MG63 (cell line): ENCODE measurements at places on chromosomes 7 and 10.

DNA sequence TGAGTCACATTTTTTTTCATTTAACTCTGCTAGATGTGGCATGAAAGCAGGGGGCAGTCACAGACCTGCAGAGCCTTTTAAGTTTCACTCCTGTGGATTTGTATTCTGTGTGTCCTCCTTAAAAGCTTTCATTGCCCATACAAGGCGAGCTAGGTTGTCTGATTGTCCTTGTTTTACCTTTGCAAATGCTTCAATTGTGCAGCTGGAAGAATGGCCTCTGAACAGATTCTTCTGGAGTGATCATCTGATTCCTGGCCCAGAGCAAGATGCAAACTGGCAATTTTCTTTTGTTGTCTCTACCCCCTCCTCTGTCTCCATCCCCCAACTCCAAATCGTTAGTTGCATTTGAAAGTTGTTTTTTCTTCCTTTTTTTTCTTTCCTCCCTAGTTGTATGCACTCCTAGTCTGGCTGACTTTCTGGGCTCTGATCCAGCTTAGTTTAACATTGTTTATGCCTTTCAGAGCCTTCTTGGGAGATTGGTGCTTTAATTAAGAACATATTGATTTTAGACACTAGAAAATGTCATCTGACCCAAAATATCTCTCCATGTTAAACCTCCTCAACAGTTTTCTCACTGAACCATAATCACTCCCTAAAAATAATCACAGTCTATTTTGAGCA, 150.2 kb downstream of the REEP3 start:
- DNase-seq, result no peak

DNA sequence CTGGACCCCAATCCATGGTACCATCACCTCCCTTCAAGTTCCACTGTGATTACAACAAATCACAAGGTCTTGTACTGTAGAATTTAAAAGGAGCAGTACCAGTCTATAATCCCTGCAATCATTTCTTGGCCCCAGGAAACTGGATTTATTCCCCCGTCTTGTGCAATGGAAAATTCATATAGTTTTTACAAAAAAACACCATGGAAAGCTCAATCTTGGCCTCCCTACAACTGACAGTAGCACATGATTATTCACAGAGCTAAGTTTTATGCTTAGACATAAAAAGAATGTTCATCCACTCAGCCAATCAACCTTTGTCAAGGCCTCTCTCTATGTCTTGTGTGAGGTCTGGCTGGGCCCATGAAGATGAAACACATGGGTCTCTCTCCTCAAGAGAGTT, 10.2 kb downstream of the DGKI start:
- no peak for DNase-seq

- DNase-seq, result no peak
These were observed 35.3 kb upstream of the IFRD1 start for GRCh38 chr7:112414855-112415490.

DNA sequence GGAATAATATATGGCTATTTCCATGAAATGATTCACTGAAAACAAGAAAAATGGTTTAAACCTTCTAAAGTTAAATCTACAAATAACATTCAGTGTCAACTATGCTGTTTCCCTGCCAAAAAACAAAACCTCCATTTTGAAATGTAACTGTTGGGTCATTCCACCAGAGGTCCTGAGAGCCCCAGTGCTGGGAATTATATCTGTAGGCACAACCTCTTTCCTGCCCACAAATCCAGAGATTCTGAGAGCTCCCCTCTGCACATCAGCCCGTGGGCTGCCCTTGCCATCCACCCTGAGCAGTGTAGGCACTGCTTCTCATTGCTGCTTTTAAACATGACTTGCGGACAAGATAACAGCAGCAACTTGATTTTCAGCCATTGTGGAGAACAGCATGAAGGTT, 198.6 kb downstream of the TMEM178B start:
- no peak for DNase-seq

DNA sequence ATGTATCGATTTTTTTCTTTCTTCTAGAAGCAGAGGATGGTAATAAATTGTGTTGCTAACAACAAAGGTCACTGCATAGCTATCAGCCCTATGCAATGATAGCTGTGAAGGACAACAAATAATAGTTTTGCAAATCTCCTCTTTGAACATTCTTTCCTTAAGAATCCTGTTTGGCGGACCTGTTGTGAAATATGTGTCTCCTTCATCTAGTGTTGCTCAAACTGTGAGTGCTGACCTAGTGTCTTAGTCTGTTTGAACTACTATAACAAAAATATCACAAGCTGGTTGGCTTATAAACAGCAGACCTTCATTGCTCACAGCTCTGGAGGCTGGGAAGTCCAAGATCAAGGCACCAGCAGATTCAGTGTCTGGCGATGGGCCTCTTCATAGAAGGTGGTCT, 53.7 kb downstream of the CAV1 start:
- DNase-seq, result no peak

- no peak for DNase-seq
These were observed 9.4 kb upstream of the CALML5 start for GRCh38 chr10:5508786-5509185.

- DNase-seq, result no peak
These were observed 48.1 kb upstream of the TES start for GRCh38 chr7:116162254-116162653.

GRCh38 chr7:104845557-104845956, 168.4 kb upstream of the KMT2E start:
- no peak for DNase-seq

- DNase-seq, result no peak
These were observed 659.5 kb upstream of the NRG3 start for GRCh38 chr10:81215498-81215897.

DNA sequence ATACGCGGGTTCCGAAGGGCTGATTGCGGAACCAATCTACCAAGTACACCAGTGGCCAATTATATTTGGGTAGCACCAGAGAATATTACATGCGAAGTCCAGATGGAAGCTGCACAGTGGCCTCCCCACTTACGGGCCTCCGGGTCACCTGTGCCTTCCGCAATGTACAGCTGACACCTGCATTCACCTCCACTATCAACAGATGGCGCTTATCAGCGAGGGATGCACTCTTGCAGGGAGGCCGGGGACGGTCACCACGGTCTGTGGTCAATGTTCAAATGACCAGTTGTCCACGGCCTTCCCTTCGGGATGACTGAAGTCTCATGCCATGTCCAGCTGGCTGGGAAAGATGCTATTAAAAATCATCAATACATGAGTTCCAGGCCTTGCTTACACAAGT, 47.6 kb downstream of the SLIT1 start:
- no peak for DNase-seq

- DNase-seq, result no peak
These were observed 34.8 kb downstream of the CALML5 start for GRCh38 chr10:5464546-5464945.

DNA sequence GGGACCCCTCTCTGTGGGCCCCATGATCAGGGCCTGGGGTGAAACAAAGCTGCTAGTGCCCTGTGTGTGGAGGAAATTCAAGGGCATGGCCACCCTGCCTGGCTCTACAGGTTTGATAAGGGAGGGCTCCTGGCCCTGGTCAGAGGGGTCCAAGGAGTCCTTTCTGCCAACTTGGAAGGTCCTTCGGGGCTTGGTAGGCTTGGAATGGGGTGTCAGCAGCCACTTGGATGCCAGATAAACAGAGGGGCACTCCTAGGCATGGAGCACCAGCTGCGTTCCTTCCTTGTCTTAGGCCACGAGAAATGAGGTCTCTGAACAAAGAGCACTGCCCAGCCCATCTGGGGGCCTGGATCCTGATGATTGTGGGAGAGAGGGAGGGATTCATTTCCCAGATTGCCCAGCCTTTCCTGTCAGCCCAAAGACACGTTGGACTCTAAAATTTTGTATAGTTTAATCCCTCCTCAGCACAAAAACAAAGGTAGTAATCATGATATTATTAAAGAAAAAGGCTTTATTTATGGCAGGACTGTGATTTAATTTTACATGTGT, 5.1 kb downstream of the MTURN start:
- no peak for DNase-seq

DNA sequence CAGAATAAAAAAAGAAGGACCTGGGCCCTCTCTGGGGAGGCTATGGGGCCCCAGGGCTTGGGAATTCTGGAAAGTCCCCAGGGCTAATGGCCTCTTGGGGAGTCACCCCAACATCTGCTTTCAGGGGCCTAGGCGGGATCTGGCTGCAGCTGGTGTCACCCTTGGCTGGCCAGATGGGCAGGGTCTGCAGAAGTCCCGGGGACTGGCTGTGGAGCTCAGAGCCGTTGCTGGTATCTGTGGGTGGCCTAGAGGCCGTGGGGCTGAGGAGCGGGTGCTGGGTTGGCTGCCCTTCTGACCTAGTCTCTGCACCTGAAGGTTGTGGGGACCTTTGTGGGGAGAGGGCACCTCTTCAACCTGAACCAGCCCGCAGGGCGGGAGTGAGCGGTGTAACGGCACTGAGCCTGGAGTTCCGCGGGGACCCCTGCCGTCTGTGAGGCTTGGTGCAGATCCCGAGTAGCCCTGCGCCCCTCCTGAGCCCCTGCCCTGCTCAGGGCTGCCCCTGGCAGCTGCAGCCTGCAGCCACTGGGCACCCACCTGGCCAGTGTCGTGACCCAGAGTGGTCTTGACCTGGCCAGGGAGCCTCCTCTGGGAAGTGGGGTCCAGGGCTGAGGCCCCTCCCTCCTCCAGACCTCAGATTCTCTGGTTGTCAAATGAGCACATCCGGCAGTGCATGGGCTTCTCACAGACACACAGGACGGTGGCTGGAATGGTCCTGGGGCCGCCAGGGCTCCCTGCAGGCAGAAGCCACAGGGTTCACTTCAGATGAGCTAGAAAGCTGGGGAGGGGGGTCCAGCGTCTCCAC, 51.5 kb downstream of the UNCX start:
- DNase-seq, result no peak

DNA sequence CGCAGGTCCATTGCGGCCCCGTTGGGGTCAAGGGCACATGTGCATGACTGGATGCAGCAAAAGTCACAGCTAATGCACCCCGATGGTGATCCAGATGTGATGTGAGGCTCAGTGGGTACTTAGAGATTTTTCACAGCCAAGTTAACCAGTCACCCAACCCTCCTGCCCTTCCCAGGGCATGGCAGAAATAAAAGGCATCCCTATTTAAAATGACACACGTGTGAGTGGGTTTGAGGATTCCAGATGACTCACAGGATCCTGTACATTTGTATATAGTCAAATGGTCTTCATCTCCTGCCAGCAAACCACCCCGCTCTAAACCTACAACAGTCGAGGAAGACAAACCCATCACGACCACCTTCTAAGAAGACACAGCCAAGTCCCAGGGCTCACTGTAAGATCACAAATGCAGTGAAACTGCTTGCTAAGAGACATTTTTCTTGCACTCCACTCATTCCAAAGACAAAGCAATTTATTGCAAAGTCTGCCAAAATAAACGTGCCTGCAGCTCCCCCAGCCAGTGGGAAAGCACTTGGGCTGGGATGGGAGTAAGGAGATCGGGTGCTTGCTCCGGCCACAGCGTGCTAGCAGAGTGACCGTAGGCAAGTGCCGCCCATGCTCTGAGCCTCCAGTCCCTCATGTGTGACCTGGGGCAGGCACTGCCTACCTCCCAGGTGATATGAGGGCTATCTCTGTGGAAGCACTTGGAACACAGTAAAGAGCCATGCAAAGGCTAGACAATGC, 86.6 kb upstream of the MACROH2A2 start:
- peak; percentile 15 for DNase-seq

DNA sequence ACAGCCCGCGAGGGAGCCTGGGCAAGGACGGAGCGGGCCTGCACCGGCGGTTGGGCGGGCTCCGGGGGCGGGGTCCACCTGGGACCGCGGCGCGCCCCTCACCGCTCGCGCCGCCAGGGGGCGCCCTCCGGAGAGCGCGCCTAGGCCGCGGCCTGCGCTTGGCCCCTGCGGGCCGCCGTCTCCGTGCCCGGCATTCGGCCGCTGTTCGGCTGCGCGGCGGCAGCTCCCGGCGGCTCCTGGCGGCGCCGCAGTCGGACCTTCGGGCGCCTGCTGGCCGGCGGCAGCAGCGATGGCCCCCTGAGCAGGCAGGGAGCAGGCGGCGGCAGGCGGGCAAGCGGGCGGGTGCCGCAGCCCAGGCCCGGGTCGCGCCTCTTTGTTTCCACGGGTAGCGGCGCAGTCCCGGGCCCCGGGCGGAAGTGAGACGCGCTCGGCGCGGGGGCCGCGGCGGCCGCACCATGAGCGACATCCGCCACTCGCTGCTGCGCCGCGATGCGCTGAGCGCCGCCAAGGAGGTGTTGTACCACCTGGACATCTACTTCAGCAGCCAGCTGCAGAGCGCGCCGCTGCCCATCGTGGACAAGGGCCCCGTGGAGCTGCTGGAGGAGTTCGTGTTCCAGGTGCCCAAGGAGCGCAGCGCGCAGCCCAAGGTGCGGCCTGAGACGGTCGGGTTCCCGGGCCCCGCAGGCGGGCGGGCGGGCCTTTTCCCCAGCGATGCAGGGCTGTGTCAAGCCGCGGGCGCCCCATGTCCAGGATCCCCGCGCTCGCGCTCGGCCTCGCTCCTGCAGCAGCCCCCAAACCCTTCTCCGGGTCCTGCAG, at the start of gene INTS15:
Gene INTS15, plus strand, starts transcription at position 193 of the 816 bp plus-strand sequence. Its CDS starts 263 bp downstream, at position 456.
- peak; percentile 74 for DNase-seq

- no peak for DNase-seq
These were observed 445 bp downstream of the PPA1 start for GRCh38 chr10:70232859-70233108.

GRCh38 chr10:51002469-51002868, 71.8 kb upstream of the PRKG1 start:
- DNase-seq, result no peak

DNA sequence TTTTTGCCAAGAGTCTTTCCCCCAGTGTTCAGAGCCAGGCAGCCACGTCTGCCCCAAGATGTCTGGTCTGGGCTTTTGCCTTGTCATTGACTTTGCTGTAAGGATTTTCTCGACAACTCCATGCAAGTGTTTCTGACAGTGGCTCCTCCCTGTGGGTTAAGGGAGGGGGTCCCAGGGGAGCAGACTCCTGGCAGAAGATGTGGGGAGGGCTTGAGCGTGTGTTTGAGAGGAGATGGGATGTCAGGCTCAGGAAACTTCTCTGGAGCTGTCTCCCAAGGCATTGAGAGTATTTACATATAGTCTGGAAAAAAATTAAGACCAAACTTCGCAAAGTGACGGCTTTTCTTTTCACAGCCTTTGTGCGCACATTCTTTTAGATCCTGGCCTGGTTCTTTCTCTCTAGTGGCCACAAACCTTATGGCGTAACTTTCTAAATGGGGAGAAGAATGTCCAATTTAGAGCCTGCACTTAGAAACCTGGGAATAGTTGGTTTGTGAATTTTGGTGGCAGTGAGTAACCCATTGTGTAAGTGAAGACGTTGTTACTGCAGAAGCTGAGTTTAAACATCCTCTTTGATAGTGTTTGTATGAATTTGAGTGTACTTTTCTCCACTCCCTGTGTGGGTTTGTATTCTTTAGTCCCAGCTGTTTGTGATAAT, 201.5 kb downstream of the LRMDA start:
- DNase-seq, result no peak

- DNase-seq, result peak; percentile 9
These were observed 67.1 kb downstream of the CDK14 start for GRCh38 chr7:90663176-90663575.

DNA sequence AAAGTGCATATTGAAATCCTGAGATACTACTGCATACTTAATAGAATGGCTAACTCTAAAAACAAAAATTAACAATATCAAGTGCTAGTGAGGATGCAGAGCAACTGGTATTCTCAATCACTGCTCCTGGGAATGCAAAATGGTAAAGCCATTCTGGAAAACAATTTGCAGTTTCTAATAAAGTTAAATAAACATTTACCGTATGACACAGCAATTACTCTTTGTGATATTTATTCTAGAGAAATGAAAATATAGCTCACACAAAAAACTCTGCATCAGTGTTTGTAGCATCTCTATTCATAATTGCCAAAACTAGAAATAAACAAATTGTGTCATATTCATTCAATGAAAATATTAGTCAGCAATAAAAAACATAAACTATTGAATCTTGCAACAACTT, 255.0 kb upstream of the DKK1 start:
- DNase-seq, result no peak
